ENCODE measurements at places on chromosomes 2 and 18.
A peak's percentile ranks its signal among the peaks of the same experiment; 100 is the strongest.

GRCh38 chr18:47403317-47403716, 151.9 kb upstream of the SKOR2 start:
- DNase-seq: no peak

DNA sequence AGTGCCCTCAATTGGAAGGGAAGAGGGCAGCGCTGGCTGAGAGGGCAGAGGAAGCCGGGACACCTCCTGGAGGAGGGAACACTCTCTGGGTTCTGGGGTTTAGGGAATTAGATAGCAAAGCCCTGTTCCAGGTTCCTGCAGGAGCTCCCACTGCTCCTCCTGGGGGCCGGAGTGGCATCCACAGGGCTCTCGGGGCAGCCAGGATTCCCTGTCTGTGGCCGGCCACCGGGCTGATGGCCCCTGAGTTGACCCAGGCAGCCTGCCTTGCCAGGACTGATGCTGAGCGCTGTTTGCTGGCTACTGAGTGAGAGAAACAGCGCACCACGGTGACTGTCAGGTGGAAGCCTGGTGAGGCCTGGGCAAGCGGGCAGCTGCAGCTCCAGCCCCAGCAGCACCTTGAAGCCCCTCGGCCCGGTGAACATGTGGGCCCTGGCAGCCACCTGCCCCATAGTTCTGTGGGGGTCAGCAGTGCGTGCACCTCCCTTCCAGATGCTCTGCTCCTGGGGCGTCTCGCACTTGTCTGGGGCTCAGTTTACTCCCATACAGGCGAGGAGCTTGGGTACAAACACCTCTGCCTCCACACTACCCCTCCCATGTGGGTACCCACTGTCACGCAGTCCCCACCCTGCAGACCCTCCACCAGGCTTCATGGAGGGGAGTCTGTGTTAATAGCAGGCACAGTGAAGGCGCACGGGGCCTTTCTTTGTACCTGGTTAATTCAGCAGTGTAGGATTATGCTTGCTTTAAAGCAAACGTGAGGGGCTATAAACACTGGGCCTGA, 7.7 kb upstream of the ALLC start:
- DNase-seq: no peak

DNA sequence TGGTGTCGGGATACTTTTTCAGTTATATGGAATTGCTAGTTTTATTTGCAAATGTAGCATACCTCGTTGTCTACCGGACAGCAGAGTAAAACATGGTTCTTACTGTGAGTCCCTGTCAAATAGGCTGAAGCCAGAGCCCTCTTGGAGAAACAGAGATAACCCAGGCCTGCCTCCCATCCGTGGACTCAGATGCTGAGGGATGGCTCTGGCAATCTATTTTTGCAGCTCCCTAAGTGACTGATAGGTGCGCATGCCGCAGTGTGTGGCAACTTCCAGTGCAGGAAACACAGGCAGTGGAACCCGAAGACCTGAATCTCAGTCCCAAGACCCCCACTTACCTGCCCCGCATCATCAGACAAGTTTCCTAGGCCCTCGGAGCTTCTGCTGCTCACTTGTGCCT, 33.6 kb downstream of the STEAP3 start:
- DNase-seq: no peak

- no peak for DNase-seq
Measured at GRCh38 chr2:173296235-173296634, 58.4 kb upstream of the CDCA7 start.

GRCh38 chr2:27730261-27730662, 41.3 kb upstream of the MRPL33 start:
- DNase-seq: no peak

DNA sequence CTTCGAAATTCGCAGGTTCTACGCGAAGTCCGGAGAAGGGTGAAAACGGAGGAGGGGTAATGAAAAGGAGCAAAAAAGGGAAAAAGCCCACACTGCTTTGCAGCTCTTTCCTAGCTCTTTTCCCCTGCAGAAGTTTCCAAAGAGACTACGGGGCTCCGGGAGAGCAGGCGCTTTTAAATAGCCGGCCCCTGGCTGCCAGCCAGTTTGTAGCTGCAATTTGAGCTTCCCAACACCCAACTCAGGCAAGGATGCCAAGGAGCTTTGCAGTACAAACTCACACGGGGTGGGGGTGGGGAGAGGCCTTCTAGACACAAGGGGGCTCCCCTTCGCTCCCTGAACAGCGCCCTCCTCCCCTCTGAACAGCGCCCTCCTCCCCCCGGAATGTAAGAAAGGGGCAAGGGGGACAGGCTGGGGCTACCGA, at the start of gene IGFBP5:
Gene IGFBP5 (minus strand): TSS at position 149 of the 421 bp plus-strand sequence. CDS start 774 bp downstream, outside the sequence.
- DNase-seq: peak; percentile 91

GRCh38 chr2:190615555-190616200, 33.2 kb upstream of the NAB1 start:
- no peak for DNase-seq

GRCh38 chr2:102983786-102984185, 222.0 kb downstream of the TMEM182 start:
- no peak for DNase-seq

- no peak for DNase-seq
Measured at GRCh38 chr2:237939251-237939650, 27.6 kb upstream of the UBE2F start.

DNA sequence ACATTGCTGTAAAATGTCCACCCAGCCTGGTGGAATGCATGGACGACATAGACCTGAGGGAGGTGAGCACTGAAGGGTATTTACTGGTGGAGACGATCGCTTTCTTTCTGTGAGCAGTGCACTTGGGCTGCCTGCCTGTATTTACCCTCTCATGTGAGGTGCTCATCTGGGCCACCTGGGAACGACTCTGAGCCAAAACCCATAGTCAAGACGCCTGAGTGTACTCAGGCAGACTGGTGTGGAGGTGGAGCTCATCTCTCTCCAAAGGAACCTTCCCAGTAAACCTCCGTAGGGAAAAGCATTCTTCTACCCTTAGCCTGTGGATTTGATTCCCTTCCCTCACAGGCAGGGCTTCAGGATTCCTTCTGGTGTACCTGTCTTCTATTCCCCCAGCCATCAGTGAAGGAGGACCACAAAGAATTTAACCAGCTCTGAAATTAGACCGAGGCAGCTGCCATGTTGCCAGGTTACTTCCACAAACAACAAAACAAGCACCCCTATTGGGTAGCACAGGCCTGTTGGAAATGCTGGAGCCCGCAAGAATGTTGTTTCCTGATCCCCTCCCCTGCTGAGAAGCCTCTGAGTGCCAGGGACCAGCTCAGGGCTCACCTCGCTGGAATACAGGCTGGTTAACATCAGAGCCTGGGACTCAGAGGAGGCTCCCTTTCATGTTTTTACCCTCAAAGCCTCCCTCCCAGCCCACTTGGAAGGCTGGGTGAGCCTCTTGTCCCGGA, 47.5 kb upstream of the TXNDC2 start:
- peak; percentile 98 for DNase-seq

DNA sequence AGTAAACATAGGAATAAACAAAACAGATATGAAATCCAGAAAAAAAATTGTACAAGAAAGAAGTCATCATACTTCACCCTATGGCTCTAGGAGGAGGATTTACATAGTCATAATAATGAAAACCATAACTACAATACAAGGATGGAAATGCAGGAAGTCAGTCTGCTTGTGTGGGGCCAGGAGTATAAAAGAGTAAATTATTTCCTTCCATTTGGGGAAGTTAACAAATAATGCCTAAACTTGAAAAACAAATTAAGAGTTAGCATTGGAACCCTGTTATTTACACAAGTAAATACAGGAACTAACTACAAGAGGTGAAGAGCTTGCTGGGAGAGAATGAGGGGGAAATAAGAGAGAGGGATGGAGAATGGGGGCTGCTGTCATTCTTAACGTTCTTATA, 15.4 kb downstream of the TMEM163 start:
- DNase-seq: no peak

Measured in myocyte (in vitro differentiated cells).